ENCODE measurements at places on chromosomes 12 and 14.

- DNase-seq, result no peak
Observed at GRCh38 chr12:75699728-75700496, 188.5 kb upstream of the KRR1 start.

GRCh38 chr14:28756884-28757570 lies 9.6 kb upstream of the FOXG1 start:
- DNase-seq, result no peak

DNA sequence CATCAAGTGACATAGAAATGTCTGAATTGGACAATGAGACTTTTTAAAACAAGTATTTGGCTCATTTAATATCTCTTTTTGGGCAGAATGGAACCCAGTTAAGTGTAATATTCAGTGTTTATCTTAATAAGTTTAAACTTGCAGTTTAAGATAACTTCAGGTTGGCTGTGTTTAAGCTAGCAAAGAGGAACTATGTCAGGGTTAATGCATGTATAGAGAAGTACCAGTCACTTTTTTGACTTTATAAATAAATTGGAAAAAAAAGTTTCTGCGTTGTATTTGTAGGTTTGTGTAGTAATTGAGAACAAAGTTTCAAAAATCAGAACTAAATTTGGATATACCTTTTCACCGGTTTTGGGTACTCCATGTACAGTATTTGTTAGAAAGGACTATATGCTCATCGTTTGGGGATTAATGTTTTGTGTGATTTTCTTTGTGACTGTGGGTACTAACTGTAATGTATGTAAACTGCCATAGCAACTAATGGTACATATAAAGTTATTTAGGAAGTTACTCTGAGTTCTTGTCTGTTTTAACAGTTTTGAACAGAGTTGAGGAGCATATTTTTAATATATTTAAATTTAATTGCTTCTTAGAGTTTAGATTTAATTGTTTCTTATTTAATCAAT lies 4.5 kb downstream of the HMGA2 start:
- DNase-seq, result no peak

DNA sequence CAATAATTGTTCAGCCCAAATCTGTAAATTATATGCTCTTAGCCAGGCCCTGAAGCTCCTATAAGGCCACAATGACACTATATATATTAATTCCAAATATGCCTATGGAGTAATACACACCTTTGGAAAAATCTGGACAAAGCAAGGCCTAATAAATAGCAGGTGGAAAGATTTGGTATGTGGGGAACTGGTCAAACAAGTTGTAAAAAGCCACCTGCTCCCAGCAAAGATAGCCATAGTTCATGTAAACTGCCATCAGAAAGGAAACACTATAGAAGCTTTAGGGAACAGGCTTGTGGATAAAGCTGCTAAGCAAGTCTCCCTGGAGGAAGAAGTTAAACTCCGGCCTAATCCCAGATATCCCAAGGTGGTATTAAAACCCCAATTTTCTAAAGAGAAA lies 29.7 kb downstream of the PRMT8 start:
- no peak for DNase-seq

DNA sequence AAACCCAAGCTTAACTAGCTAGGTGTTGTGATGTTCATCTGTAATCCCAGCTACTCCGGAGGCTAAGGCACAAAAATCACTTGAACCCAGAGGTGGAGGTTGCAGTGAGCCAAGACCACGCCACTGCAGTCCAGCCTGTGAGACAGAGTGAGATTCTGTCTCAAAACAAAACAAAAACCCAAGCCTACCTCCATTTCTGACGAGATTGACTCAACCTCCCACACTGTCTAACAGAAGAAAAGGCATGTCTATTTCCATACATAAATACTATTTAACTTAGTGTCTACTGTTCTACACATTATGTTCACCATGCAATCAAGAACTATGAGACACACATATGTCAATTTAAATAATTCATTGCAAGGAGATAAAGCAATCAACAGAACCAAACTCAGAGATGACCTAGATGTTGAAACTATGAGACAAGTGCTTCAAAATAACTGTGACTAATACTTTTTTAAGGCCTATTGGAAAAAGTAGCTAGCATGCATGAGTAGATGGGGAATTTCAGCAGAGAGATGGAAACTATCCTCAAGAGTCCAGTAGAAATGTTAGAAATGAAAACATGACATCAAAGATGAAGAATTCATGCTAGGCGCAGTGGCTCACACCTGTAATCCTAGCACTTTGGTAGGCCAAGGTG lies 75.9 kb upstream of the DHRS4 start:
- DNase-seq, result no peak

- no peak for DNase-seq
Observed at GRCh38 chr12:68138480-68138879, 21.1 kb downstream of the IFNG start.

DNA sequence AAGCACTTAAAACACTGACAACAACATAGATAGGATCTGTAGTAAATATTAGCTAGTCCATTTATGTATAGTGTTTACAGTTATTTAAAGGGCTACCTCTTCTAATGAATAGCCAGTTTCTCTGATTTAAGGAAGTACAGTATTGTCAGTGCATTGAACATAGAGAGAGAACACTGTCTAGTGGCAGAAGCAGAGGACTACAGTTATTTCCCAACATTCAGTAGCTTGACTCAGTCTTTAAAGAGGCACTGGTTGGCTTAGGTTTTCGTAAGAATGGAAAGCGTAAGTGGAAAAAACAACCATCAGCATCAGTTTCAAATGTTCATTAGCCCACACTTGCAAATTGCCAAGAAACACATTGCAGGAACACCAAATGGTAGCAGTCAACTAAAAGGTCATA lies 125.0 kb upstream of the HMGA2 start:
- DNase-seq, result no peak

- DNase-seq, result no peak
Observed at GRCh38 chr14:20799892-20800544, 2.6 kb downstream of the RNASE1 start.

DNA sequence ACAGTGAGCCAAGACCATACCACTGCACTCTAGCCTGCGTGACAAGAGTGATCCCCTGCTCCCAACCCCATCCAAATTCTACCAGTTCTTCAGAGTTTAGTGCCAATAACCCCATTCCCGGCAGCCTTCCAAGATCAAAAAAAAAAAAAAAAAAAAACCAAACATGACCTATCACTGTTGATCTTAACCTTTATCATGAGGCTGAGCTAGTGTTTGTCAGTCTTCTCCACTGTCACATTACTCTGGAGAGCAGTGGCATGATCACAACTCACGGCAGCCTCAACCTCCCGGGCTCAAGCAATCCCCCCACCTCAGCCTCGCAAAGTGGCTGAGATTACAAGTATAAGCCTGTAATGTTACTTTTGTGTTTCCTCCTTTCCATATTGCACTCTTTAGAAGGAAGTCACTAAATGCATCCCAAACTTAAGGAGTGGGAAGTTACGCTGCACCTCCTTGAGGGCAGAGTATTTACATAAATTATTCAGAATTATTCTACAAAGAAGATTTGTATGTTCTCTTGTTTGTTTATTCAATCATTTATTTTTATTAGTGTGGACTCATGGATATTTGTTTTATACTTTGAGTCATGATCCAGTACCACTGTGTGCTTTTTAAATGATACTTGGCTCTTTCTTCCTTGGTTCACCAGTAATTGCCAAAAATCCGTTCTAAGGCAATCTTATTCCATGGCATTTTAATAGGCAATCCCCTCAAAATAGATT lies 31.5 kb upstream of the FAM222A start:
- no peak for DNase-seq

GRCh38 chr12:98559666-98560065 lies 33.8 kb upstream of the SLC25A3 start:
- no peak for DNase-seq

- no peak for DNase-seq
Observed at GRCh38 chr12:25069224-25069623, 120.3 kb upstream of the BCAT1 start.

DNA sequence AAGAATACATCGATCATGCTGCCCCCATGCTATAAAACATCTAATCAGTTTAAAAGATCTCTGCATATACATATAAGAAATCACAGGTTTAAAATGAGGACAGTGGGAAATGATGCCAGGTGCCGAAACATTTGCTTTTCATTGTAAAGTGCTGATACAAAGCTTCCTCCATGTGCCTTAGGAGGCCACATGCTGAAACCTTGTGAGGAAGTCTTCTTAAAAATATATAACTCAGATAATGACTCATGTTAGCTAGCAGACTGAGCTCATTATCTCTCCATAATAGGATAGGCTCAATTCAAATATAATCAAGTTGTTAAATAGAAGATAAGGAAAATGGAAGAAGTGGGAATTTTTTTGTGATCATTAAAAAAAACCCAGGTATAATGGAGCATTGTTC lies 65.9 kb downstream of the RFX4 start:
- DNase-seq, result no peak

- DNase-seq, result no peak
Observed at GRCh38 chr12:129016159-129016558, 162.9 kb downstream of the GLT1D1 start.

GRCh38 chr14:24196071-24197055 lies 1.1 kb upstream of the TM9SF1 start:
- DNase-seq, result no peak

- no peak for DNase-seq
Observed at GRCh38 chr12:112096667-112097066, 11.9 kb downstream of the NAA25 start.

DNA sequence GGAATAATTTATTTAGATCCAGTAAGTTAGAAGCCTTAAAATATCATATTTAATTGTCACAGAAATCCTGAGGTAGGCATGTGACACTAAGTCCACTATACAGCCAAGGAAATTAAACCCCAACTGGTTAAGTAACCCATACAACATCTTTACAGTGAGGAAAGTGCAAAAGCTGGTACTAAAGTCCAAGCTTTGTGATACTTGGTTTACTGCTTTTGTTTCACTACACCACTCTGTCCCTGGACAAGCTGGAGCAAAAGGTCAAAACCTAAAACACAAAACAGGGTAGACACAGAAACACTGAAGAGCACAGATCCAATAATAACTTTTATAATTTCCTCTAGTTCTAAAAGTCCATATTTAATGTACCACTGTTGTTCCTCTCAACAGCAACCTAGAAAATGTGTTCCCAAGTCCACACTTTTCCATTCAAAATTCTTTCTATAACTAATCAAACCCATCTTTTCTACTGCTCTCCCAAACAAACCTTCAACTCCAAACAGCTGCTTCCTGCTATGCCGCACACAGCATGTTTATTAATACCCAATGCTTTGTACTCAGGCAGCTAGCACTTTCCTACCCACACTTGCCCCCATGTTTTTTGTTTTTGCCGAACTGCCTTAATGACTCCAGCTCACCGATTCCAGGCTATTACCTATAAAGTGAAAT lies 90.9 kb downstream of the MED13L start:
- no peak for DNase-seq

Measured in aorta (tissue), 5 donors.